ENCODE measurements at places on chromosomes 6 and 20.

GRCh38 chr20:39607141-39607540 is 645.0 kb downstream of the DHX35 start:
- no peak for DNase-seq

- no peak for DNase-seq
These were observed 3.5 kb upstream of the UCKL1 start for GRCh38 chr20:63959699-63960075.

DNA sequence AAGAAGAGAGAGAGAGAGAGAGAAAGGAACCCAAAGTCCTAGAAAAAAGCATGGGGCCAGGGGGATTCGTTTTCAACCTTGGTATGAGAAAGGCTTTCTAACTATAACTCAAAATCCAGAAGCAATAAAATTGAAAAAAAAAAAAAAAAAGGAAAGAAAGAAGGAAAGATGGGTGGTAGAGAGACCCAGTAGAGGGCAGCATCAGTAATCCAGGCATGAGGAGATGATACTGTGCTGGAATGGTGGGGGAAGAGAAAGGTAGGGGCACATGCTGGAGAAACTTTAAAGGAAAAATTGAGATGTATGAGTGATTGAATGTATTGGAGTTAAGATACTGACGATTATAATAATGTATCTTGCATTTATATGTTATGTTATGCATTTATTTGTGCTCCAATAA is 1040.7 kb upstream of the FLRT3 start:
- no peak for DNase-seq

DNA sequence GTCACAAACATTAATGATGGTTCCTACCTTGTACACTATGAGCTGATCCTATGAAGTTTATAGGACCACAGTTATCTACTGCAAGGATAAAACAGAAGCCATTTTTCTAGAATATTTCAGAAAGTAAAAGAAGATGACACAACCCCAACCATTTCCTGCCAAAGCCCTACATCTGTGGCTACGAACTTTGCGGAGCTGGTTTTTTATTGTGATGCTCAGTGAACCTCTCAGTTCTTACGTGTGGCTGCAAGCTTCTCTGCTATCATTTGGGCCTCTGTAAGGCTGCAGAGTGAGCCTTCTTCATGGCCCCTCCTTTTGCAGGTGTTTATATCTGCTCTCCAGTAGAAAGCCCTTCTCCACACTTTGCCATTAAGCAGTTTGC is 17.8 kb upstream of the TAGAP start:
- no peak for DNase-seq

DNA sequence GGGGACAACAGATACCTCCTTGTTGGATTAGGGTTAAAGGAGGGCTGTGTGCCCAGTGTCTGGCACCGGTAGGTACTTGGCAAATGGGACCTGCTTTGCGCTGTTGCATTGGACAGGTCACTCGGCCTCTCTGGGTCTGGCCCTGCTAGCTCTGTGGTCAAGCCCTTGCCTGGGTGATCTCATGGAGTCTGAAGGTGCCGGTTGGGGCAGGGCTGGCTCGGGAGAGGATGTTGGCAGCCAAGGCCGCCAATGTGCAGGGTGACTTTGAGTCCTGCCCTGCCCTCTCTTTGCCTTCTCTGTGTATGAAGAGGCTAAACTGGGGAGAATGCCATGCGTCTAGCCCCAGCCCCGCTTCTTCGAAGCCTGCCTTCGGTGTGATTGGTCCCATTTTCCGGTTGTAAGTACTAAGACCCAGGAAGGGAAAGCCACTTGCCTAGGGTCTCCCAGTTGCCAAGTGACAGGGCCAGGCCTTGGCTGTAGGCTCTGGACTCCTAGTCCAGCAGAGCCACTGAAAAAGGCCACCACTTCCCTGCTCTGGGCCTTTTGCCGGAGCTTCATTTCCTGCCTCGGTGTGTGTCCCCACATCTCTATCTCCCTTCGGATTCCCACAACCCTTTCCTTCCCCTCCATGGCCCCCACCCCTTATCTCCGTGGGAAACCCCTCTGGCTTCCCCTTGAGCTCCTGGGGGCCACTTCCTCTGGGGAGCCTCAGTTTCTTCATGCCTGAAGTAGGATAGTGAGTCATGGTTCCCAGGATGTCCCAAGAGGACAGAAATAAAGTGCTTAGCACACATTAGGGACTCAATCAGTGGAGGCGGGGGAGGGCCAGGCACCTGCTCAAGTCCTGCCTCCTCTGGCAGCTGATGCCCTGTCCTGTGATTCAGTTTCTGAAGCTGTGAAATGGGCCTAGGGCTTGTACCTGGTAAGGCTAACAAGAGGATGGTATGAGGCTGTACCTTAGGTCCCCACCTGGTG is 3.9 kb downstream of the SRC start:
- no peak for DNase-seq

DNA sequence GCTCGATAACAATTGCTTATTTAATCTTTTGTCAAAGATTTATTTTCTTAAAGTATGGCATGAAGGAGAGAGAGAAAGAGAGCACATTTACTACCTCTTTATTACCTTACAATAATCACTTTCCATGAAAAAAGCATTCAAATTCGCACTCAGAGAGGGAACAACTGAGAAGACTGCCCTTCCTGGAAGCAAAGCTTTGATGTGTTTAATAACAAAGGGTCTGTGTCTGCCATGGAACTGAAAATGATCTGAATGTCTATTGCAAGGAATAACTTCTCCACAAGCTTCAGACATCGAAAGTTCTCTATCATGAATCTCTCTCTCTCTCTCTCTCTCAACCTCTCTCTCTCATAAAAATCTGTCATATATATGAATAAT is 308.9 kb downstream of the HDGFL1 start:
- no peak for DNase-seq
